Gastrocnemius medialis (tissue), 4 donors: ENCODE measurements at places on chromosomes 12 and 14. TPM values are rescaled to one million over a fixed set of nuclear protein-coding genes. Genes with fewer than 3 reads are reported as not detected.

DNA sequence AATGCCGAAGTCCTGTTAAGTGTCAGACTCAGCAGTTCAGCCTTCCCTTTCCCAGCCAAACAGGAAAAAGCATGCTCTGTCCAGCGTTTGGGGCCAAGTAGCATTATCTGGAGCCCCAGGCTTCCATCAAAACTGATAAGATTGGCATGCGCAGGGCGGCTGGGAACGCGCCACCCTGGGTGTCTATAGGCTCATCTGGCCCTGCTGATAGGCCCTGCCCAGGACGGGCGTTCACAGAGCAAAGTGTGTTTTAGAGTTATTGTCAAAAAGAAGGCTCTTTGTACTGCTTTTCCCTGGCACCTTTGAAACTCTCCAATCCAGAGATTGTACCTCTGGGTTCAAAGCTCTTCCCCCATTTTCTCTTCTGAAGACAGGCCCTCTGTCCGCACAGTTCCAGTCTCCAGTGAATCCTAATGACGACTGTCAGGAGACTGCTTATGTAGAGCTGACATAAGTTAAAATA lies at the start of gene ART4:
ART4 (minus strand) TSS at position 102 of the 463 bp plus-strand sequence. CDS start 413 bp downstream, outside the sequence.
- DNase-seq = no peak

DNA sequence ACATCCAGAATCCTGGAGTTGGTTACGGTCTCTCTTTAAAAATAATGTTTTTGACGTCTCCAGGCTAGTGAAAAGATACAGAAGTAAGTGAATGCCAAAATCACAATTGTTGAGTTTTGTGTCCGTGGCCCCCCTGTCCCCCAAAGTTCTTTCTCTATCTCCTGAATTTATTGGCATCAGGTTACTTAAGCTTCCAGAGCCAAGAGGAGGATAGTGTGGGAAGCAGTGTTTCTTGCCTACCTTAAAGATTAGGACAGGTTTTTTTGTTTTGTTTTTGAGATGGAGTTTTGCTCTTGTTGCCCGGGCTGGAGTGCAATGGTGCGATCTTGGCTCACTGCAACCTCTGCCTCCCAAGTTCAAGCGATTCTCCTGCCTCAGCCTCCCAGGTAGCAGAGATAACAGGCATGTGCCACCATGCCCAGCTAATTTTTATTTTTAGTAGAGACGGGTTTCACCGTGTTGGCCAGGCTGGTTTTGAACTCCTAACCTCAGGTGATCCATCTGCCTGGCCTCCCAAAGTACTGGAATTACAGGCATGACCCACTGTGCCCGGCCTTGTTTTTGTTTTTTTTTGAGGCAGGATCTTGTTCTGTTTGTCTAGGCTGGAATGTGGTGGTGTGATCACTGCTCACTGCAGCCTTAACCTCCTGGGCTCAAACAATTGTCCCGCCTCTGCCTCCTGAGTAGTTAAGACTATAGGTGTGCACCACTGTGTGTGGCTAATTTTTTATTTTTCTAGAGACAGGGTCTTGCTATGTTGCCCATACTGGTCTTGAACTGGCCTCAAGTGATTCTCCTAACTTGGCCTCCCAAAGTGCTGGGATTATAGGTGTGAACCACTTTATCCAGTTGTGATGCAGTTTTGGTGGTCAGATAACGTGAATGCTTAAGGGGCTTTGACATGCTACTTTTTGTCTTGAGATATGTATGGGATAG lies 5.4 kb downstream of the SRSF5 start:
- no peak for DNase-seq

- no peak for DNase-seq
These were observed 60.5 kb upstream of the USP44 start for GRCh38 chr12:95611676-95612309.

DNA sequence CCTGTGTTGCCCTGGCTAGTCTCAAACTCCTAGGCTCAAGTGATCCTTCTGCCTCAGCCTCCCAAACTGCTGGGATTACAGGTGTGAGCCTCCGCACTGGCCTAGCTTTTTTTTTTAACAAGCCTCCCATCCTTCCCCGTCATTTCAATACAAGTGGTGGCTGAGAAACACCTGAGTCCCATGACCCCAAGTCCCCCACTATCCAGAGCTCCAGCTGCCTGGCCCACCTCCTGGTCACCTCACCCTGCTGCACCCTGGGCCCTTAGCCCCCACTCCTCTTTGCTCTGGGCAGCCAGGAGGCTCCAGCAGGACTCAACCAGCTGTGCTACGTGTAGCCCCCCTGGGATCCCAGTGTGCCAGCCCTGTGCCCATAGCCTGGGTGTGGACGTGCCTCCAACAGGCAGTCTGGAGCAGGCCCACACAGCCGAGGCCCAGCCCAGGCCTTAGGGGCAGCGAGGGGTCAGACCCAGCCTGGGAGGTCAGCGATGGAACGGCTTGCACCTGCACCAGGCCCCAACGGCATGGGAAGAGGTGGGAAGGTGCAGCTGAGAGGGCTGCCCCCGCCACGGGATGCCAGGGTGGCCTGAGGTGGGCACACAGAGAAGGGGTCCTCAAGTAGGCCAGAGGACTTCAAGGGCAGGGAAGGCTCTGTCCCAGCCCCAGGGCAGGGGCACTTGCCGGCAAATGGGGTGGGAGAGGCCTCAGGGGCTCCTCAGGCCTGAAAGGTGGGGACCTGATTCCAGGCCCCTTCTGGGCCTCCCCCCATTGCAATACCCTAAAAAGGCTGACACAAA lies 6.5 kb downstream of the AHNAK2 start:
- DNase-seq = no peak

GRCh38 chr14:101255765-101256125 lies 305.6 kb upstream of the DIO3 start:
- no peak for DNase-seq

GRCh38 chr14:95290021-95290420 lies 29.7 kb downstream of the CLMN start:
- no peak for DNase-seq

DNA sequence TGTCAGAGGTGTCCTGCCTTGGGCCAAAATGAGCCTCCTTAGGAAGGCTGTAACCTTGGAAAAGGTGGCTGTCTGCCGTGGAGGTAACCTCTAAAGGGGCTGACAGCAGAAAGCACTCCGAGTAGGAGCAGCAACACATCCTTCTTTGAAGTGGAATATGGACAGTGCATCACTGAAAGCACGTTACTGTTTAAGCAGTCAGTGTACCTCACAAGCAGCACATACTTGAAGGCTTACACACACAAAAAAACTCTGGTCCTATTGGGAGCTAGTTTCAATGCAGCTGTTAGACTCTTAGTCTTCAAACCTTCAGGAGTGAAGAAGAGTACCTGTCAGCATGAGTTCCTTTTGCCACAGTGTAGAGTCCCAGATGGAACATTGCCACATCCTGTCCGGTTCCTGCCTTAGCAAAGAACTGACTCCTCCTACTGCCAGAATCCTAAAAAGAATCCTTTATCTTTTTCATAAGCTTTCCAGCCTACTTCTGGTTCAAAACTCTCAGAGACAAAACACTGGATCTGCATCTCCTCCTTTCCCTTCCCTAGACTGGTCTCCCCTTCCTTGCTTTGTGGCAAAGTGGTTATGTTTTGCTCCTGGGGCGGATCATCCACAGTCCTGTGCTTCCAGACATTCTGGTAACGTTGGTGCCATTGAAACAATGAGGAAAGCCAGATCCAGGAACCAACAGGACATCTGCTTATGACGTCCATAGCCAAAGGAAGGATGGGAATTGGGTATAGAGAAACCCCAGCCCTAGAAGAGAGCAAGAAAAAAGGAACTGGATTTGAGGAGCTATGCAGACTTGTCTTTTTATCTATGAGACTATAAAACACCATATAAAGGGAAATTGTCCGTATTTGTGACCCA lies 8.5 kb upstream of the MDM1 start:
- DNase-seq = no peak

GRCh38 chr12:95185072-95185471 lies 32.2 kb downstream of the FGD6 start:
- no peak for DNase-seq

DNA sequence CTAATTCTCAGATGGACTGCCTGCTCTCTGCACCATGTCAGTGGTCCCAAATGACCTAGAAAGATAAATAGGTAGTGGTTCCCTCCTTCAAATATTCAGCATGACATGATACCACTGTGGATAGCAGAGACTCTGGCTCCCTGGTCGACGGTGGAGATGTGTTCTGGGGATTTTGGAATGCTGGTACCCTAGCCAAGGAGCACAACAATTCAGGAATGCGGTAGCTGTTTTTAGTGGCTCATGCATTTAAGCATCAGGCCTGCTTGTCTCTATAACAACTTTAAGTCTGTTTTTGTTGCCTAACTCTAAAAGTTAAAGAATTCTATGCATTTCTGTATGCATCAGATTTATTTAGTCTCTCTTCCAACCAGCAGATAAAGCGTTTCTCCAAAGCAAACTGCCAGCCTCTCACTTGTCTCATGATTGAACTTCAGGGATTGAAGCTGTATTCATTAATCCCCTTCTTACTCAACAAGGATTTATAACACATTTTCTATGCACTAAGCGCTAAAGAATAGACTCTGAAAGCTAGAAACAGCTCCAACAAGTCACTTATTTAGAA lies 164.9 kb upstream of the BMP4 start:
- DNase-seq = no peak

- no peak for DNase-seq
These were observed 83.4 kb downstream of the PDE6H start for GRCh38 chr12:15056218-15056617.

DNA sequence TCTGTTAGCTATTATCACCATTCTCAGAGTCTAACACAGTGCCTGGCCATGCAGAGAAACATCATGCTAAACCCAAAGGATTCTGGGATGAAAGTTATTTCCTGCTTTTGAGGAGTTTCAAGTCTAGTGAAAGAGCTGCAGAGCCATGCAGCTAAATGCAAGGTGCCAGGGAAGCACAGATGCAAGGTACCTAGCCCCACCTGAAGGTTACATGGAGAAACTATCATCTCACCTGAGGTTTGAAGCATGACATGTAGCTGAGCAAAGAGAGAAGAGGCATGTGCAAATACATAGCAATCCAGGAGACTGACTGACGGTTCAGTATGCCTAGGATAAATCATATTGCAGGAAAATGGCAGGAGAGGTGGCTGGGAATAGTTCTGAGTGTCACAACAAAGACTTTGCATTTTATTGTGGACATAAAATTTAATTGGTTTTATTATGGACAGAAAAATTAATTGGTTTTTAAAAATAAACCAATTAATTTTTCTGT lies 170.4 kb downstream of the PRKD1 start:
- no peak for DNase-seq

Gene AQP2
- not detected for total RNA-seq

Gene SBNO1
- total RNA-seq = 29.7 TPM

Gene MSI1
- not detected for total RNA-seq

Gene NPFF
- total RNA-seq = not detected
